ENCODE measurements at places on chromosomes 5 and 9.
A peak's percentile ranks its signal among the peaks of the same experiment; 100 is the strongest.

DNA sequence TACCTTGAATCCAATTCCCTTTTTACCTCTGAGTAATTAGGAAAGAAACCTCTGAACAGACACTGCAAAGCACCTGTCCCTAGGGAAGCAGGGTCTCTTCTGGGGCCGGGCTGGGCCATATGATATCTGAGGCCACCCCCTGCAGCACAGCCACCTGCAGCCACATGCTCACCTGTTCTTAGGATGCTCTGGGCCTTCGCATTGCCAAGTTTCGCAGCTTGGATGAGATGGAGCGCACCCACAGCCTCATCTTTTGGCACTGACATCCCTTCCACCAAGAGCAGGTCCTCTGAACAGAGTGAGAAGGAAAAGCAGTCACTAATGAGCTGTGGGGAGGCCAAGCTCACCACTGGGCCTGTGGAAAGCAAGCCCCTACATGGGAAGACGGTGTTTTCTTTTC lies 27.3 kb downstream of the CLTA start:
- DNase-seq = no peak

GRCh38 chr5:36605241-36605640 lies 1.2 kb upstream of the SLC1A3 start:
- no peak for DNase-seq

DNA sequence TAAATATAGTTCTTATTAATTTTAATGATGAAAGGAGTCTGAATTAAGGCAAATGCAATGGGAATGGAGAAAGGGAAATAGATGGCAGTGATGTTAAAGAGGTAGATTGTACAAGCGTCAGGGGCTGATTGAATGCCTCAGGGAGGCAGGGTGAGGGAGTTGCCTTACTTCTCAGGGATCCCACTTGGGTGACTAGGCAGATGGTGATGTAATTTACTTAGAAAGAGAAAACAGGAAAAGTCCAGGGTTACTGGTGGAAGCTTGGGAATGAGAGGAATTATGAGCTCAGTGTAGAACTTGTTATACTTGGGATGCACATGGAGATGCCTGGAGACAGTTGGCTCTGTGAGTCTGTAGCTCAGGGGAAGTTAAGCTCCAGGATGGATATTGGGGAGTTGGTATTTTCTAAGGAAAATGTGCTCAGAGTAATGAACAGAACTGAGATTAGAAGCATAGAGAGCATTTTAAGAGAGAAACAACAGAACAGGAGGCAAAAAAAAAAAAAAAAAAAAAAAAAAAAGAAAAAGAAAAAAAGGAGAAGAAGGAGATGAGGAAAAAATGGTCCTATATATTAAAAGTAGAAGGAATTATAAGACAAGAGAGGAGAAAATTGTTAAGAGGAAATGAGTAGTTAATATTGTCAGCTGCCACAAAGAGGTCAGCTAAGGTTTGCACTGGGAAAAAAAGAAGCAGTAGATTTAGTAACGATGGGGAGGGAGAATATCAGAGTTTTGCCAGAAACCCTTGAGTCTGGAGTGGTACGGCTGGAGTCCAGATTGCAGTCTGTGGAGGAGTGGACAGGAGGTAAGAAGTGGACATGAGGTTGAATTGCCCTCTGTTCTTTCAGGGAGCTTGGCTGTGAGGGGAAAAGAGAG lies 88.0 kb upstream of the ELL2 start:
- peak; percentile 83 for DNase-seq

DNA sequence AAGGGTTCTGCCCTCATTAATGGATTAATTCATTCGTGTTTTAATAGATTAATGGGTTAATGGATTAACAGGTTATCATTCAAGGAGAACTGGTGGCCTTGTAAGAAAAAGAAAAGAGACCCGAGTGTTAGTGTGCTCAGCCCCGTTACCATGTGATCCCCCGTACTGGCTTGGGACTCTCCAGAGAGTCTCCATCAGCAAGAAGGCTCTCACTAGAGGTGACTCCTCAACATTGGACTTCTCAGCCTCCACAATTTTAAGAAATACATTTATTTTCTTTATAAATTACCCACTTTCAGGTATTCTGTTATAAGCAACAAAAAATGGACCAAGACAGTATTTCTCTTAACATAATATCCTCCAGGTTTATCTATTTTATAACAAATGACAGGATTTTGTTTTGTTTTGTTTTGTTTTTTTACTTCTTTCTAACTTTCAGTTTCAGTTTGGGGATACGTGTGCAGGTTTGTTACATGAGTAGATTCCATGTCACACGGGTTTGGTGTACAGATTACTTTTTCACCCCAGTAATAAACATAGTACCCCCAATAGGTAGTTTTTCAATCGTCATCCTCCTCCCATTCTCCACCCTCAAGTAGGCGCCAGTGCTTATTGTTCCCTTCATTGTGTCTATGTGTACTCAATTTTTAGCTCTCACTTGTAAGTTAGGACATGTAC lies 456.1 kb downstream of the DNAH5 start:
- no peak for DNase-seq

DNA sequence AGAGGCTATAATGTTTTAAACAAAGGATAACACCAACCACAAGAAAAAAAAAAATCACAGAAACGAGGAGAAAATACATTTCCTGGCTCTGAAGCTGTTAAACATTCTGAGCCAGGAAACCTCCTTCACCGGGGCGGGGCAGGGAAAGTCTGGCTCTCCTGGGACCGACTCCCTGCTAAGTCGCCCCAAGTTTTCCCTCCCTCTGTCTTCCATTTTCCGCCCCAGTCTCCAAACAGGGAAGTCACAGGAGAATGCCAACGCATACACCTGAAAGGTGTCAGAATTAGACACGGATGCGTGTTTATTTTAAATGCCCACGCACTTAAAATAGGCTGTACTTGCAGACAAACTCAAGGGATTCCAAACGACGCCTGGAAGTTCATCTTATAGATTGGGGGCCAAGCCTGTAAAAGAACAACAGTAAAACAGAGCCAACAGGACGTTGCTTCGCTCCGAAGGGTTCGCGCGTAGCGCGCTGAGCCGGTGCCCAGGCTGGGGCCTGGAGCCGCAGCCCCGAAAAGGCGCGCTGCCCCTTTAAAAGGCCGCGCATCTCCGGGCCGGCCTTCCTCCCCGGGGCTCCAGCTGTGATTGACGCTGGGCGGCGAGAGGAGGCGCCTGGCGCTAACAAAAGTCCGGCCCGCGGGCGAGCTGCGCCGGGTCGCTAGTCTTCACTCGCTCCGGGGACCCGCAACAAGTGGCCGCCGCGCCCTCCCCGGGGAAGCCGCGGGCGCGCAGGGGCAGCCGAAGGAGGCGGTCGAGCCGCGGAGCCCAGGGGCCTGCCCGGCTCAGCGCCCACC lies at the start of gene FBXL7:
Gene FBXL7 (plus strand): TSS at position 653 of the 797 bp plus-strand sequence.
- DNase-seq = peak; percentile 81

DNA sequence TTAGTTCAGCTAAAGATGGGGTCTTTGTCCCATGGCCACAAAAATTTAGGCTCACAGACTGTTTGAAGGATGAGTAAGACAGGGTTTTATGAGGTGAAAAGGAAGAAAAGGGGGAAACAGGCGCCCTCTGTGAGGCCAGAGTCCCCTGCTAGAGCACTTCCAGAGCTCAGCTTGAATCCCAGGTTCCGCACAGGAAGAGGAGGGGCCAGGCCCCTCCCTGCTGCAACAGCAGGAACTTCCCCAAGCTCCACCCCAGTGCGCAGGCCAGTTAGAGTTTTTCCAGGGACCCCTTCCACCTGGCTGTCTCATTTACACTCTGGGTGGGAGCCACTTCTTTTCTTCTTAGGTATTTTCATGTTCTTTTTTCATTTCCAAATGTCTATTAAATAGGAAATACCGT lies 480.8 kb downstream of the PSAT1 start:
- no peak for DNase-seq

DNA sequence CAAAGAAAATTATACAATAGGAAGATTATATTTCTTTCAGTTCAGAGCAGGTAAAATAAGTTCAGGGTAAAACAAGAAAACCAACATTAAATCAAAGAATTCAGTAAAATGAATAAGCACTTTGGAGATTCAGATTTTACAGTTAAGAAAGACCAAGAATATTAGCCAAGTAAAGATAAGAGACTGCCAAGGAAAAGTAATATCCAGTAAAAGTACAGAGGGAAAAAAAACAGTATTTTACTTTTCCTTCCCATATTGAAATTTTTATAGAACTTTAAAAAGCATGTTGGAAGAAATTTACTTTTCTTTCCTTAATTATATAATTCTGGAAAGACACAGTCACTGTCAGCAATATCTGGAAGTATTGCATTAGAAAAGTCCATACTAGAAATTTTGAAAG lies 393.4 kb downstream of the NFIB start:
- DNase-seq = no peak

DNA sequence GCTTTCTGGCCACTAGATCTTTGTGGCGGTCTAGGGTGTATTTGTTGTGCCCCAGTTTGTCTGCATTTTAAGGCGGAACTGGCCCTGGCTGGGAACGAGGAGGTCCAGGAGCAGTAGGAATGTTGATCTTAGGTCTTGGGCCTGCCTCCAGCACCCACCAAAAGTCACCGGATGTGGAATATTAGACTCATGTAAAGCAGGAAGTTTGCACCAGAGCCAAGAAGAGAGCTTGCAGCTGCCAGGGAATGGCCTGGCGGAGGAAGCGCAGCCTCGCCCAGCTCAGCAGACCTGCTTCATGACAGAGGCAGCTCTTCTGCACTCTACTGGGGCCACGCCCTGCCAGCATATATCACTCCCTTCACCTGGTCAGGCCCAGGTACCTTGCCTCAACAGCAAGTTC lies 3.3 kb downstream of the GPX3 start:
- peak; percentile 81 for DNase-seq

Measured in endothelial cell of umbilical vein (primary cell).